ENCODE measurements at places on chromosomes 12 and 14.

DNA sequence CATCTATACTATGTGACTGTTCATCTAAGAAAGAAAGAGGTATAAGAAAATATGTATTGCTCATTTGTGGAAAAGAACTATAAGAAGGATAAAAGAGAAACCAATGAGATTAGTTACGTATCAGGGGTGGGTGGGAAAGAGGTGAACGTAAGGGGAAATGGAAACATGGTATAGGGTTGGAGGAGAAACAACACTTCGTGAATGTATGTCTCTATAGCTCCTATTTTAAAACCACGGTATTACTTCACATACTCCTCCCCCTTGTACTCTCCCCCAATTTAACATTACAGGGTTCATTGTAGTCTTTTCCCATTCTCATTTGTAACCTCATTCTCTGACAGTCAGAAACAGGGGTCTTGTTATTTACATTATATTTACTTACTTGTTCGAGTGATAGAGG lies 120.4 kb downstream of the FOXG1 start:
- no peak for DNase-seq

DNA sequence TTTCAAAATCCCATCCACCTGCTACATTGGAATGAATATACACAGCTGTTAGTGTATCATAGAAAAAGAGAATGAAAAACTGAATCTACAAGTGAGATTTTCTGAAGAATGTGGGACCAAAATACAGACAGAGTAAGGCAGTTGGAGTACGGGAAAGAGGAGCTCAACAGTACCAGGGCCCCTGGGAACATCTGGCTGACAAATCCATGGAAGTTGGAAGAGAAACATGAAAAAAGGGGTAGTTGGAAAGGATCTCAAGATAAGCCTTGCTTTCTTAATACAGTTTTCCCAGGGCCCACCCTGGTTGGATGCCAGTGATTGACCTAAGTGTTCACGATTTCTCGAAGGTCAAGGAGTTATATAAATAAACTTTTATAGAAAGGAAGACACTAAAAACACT lies 54.0 kb upstream of the SLCO1C1 start:
- DNase-seq: no peak

DNA sequence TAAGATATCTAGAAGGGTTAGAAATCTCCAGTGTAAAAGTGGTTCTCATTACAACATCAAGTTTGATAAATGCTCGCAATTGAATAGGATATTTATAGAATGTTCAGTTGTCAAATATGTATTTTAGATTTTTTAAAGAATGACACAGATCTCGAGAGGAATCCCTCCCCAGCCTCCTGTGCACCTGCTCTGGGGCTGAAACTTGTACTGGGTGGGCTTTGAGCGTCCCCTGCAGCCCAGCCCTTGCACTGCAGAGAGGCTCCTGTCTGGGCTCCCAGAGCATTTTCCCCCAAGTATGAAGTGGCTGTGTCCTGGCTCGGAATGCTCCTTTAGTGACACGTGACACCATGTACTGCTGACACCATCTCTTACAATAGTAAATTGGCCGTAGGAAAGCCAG lies 499.6 kb downstream of the TMEM121 start:
- no peak for DNase-seq

DNA sequence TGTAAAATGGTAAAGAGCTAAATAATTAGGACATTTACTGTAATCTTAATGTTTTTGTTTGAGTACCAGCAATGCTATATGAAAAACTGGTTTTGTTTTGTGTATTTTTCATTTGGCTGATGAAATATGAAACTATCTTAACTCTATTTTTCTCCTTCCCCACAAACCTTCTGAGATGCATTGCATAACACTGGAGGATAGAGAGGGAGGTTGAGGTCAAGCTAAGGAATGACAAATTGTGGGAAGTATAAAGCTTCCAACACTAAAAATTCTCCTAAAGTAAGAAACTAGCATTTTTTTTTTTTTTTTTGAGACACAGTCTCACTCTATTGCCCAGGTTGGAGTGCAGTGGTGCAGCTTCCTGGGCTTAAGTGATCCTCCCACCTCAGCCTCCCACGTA lies 31.5 kb upstream of the SRP54 start:
- no peak for DNase-seq

- no peak for DNase-seq
Observed at GRCh38 chr12:124737040-124737419, 126.6 kb downstream of the SCARB1 start.

- no peak for DNase-seq
Observed at GRCh38 chr14:35247777-35248475, 44.3 kb upstream of the PSMA6 start.

DNA sequence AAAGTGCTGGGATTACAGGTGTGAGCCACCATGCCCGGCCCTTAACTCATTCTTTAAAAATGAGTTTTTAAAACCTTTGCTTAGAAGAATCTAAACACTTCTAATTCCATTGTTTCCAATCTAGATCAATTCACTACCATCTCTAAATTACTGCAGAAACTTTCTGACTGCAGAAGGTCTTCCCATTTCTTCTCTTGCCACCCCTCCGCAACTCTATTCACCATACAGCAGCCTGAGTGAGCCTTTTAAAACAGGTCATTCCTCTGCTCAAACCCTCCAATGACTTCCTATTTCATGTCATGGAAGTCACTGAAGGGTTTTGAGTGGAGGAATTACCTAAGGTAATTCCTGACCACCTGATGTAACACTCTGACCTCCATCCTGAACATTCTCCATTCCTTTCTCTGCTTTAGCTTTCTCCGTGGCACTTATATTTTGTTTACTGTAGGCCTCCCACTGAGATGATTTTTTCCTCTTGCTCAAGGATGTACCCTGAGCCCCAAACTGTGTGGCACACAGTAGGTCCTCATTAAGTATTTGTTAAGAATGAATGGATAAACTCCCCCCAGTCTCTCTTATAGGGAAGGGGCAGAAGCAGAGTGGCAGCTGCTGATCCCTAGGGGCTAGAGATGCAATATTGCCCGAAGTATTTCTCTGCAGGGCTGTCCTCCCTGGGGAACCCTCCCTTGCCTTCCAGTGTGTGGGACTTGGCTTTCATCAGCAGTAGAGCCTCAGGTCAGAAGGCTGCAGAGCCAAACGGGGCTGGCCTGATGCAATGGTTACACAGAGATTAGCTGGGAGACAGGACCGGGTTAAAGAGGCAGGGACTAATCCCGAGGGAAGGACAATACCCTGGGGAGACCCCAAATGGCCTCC lies 1.2 kb downstream of the DDIT3 start:
- peak; percentile 25 for DNase-seq

GRCh38 chr14:64235652-64236640 lies 58.2 kb downstream of the ESR2 start:
- DNase-seq: no peak

DNA sequence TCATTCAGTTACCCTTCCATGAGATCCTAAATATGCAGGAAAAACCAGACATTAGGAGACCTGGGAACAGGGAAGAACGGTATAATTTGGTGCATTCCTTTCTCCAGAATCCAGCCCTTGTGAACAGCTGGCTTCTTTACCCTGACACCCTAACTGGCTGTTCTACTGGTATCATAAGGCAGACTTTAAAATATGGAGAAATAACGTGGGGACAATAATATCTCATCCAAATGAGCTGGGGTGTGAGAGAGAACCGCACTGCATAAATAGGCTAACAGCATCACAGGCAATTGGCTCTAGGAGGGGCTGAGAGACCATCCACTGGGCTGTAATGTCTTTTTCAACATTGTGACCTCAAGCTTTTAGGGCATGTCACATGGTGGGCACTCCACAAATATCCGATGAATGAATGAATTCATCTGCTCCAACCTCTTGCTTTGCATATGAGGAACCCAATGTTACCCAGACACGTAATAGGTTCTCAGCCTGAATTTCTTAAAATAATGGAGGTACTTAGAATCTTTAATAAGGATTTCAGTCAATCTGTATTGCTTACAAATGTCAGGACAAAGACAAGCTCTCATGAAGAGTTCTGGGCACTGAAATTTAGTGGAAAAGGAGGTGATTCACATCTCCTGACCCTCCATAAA lies 157.9 kb downstream of the SAMD4A start:
- DNase-seq: no peak

DNA sequence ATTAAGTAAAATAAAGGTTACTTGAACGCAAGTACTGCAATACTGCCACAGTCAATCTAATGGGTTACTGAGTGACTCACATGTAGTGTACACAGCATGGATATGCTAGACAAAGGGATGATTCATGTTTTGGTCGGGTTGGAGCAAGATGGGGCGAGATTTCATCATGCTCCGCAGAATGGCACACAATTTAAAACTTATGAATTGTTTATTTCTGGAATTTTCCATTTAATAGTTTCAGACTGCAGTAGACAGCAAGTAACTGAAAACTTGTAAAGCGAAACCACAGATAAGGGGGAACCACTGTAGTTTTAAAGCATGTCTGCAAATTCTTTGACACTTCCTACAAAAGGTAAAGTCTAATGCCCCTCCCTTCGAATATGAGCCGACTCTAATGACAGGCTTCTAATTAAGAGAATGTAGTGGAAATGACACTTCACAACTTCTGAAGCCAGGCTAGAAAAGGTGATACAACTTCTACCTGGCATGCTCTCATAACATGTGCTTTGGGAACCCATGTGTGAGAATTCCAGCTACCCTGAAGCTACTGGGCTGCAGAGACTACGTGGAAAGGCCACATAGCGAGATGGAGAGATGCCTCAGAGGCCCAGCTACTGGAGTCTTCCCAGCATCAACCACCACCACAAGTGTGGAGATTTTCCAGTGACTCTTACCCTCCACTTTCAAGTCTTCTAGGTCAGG lies 13.9 kb upstream of the TCP11L2 start:
- DNase-seq: peak; percentile 60

- no peak for DNase-seq
Observed at GRCh38 chr12:86827409-86827808, 571.2 kb upstream of the MGAT4C start.

GRCh38 chr14:44317441-44317746 lies 189.7 kb downstream of the FSCB start:
- DNase-seq: no peak

DNA sequence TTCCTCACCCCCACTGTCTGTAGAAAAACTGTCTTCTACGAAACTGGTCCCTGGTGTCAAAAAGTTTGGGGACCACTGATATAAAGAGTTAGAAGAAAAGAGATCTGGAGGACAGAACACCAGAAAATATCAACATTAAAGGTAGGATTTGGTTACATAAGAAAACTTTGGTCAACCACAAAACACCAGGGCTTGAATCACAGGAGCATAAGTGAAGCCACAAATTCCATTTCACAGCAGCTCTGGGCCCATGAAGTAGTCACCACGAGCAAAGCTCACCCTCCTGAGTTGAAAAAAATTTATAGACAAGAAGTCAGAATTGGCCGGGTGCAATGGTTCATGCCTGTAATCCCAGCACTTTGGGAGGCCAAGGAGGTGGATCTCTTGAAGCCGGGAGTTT lies 19.4 kb downstream of the RALGAPA1 start:
- DNase-seq: peak; percentile 20

DNA sequence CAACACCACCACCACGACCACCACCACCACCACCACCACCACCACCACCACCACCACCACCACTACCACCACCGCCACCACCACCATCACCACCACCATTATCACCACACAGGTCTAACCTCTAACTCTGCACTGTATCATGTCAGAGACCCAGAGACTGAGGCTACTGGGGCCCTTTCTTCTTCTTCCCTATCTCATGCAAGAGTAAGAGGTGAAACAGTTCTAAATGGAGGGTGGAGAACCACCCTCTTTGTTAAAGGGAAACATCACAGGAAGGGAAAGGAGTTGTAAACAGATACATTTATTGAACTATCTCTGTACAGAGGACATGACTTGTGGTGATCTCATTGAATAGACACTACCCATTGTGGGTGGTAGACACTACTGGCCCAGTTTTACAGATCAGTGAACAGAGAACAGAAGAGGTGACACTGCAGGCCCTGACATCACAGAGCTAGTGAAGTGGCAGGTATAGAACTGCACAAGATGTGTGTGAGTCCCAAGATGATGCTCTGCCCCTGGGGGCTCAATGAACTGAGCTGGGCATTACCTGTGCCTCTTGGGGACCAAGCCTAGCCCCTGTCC lies 91.6 kb downstream of the FOXN3 start:
- DNase-seq: no peak

GRCh38 chr14:70988452-70988851 lies 81.2 kb downstream of the PCNX1 start:
- no peak for DNase-seq

GRCh38 chr12:126891789-126892188 lies 1375.2 kb upstream of the TMEM132C start:
- DNase-seq: no peak

DNA sequence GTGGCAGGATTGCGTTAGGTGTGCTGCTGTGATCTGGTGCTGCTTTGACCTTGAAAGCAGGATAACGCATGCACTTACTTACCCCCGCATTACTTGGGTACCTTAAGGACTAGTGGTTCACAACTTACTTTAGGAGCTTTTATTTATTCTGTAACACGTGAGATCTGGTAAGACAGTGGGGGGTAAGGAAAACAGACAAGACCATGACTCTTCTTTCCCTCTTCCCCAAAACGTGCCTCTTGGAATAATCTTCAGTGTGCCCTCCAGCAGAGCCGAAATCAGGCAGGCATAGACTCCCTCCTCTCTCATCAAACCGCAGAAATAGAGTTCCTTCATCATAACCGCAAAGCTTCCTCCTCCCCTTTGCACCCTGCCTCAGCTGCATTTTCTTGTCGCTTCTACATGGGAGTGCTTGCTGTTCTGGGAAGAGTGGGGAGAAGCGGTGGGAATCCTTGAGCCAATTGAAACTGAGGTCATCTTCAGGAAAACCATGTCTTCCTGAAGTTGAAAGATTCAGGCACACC lies 43.4 kb downstream of the RAD52 start:
- DNase-seq: no peak

- DNase-seq: peak; percentile 59
Observed at GRCh38 chr12:66860752-66861750, 182.2 kb upstream of the GRIP1 start.

DNA sequence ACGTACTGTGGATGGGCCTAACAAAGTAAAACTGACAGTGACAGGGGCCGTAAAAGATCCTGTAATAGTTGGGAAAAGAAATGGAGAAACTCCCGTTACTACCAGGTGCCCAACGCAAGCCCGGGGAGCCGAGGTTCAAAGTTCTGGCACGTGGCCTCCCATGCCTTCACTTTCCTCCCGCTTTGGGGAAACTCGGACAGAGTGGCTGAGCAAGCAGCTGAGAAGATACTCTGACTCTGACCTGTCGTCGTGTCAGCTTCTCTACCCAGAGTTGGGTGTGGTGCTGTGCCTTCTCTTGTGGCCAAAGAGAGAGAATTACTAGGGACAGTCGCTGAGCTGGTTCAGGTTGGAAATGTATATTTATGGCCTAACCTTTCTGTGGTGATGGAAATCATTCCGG lies 1.7 kb downstream of the B4GALNT3 start:
- no peak for DNase-seq

DNA sequence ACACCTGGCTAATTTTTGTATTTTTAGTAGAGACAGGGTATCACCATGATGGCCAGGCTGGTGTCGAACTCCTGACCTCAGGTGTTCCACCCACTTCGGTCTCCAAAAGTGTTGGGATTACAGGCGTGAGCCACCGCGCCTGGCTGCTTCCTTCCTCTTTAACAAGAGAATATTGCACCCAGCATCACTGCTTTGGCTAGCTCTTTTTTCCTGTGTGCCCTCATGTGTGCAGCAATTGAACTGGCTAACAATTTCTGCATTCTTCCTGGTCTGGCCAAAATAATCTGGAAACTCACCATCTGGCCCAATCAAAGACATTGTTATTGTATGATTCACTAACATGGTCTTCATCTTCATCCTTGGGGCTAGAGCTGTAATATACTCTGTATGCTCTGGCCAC lies 2.7 kb upstream of the ASB8 start:
- DNase-seq: no peak

- DNase-seq: no peak
Observed at GRCh38 chr14:23430723-23431085, 4.8 kb downstream of the MYH7 start.
